ENCODE measurements at places on chromosomes 6 and 20. TPM values are rescaled to one million over a fixed set of nuclear protein-coding genes. Genes with fewer than 3 reads are reported as not detected.
A peak's percentile ranks its signal among the peaks of the same experiment; 100 is the strongest.

DNA sequence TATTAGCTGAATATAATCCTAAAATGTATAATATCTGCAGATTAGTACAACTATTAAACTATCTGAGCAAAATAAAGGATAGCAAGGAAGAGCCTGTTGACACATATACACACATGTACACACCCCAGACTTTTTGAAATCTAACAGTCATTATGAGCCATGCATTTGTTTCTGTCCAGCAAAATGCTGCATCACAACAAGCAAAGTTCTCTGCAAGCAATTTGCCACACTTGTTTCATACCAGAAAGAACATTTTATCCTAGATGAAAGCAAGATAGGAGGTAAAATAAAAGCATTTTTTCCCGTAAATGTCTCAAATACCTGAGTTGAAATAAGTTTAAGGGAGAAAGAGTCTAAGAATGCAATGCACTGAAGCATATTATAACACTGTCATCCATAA lies 145.2 kb downstream of the COL21A1 start:
- no peak for DNase-seq

- DNase-seq, result no peak
Measured at GRCh38 chr6:124888581-124889371, 73.5 kb upstream of the RNF217 start.

DNA sequence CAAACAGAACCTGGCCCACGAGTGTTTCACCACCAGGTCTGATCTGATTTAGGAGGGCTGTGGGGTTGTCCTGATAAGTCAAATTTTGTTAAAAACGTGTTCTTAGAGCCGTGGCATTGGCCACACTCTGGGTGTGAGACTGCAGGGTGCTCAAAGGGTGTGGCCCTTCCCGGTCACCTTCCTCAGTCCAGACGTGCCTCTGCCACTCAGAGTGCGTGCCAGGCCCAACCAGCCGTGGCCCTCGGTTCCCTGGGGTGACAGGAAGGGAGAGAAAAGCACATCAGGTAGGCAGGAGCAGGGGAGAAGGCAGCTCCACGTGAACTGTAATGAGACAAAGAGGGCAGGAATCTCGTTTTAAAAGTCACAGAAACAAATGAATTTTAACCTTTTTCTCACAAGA lies 115.4 kb downstream of the FAM120B start:
- no peak for DNase-seq

GRCh38 chr20:54479138-54479906 lies 3.9 kb downstream of the DOK5 start:
- DNase-seq, result no peak

DNA sequence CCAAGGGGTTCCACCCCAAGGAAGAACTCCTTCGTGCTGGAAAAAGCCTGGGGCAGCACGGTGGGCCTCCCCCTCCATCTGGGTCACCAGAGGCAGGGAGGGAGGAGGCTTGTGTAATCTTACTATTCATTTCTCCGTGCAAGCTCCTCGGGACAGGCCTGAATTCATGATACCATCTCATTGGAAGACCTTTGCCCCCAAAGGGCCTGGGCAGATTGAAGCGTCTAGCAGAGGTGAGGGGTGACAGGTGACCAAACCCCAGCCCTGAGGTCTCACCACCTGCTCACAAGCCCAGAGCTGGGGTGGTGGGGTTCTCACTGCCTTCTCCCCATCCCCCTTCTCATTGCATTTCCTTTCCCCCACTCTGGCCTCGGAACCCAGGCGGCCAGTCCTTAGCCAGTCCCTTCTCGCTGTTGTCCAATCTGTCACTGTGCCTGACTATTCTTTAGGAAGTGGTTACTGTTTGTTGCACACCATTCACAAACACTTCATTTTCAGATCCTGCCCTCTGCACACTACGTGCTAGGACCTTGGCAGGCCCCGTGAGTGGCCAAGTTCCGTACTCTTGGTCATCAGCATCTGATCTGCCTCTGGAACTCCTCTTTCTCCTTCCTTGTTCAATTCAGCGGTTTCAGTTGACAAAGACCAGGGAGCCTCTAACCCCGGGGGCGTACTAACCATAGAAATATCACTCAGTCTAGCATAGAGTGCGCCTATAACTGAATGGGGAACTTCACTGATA lies 137.1 kb downstream of the LY86 start:
- DNase-seq, result no peak

DNA sequence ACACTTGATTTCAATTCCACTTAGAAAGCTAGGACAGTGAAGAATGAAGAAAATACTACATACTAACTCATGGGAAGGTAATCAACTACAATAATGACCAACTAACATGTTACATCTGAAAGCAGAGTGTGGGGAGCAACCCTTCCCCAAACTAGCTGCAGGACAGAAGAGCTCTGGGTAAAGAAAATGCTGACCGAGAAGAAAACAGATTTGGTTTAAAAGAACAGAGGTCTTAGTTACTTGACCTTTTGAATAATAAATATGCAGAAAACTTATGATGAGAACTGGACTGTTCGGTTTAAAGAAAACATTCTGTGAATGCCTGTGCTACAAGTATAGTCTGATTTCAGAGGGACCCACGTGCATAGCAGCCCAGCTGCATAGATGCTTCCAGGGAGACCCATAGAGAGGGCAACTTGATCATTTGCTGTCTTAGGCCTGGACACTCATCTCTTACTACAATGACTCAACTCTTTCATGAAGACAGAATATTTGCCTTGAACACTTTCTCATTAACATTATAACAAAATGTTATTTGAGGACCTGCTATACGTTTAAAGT lies 53.5 kb downstream of the RALGAPA2 start:
- DNase-seq, result no peak

- no peak for DNase-seq
Measured at GRCh38 chr6:114024746-114025145, 53.8 kb upstream of the HDAC2 start.

DNA sequence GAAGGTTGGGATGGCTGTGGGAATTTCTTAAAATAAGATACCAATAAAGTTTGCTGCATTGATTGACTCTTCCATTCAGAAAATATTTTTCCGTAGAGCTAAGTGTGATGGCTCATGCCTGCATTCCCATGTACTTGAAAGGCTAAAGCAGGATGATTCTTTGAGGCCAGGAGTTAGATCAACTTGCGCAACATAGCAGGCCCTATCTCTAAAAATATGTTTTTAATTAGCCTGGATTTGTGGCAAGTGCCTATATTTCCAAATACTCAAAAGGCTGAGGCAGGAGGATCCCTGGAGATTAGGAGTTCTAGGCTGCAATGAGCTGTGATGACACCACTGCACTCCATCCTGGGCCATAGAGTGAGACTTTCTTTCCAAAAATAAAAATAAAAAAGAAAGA lies 431.2 kb upstream of the PTCHD4 start:
- DNase-seq, result no peak

DNA sequence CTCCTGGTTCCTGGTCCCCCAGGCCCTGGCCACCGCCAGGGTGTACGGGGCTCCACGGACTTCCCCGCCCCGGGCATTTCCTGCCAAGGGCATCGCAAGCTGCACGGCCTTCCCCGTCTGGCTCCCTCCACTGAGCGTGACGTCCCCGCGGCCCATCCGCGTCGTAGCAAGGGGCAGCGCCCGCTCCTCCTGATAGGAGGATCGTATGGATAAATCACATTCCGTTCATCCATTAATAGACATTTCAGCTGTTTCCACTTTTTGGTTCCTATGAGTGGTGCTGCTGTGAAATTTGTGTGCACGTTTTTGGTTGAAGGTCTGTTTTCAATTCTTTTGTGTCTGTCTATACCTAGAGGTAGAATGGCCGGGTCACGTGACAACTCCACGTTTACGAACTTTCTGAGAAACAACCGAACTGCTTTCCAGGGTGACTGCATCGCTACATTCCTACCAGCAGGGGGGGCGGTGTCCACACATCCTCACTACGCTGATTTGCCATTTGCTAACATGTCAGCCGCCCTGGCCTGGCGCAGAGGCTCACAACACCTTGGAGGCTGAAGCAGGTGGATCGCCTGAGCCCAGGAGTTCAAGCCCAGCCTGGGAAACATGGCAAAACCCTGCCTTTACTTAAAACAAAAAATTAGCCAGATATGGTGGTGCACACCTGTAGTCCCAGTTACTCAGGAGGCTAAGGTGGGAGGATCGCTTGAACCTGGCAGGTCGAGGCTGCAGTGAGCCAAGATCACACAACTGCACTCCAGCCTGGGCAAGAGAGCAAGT lies 37.7 kb downstream of the KCNQ2 start:
- peak; percentile 36 for DNase-seq

DNA sequence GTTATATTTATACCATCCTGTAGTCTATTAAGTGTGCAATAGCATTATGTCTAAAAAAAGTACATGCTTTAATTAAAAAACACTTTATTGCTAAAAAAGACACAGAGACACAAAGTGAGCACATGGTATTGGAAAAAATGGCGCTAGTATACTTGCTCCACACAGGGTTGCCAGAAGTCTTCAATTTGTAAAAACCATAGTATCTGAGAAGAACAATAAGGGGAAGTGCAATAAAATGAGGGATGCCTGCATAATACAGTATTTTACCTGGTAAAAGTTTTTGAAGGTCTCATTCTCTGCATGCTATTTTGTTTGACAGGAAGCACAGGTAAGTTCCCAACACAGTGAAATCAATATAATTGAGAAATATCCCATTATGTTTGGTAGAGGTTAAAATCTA lies 1.6 kb downstream of the NOX3 start:
- no peak for DNase-seq

DNA sequence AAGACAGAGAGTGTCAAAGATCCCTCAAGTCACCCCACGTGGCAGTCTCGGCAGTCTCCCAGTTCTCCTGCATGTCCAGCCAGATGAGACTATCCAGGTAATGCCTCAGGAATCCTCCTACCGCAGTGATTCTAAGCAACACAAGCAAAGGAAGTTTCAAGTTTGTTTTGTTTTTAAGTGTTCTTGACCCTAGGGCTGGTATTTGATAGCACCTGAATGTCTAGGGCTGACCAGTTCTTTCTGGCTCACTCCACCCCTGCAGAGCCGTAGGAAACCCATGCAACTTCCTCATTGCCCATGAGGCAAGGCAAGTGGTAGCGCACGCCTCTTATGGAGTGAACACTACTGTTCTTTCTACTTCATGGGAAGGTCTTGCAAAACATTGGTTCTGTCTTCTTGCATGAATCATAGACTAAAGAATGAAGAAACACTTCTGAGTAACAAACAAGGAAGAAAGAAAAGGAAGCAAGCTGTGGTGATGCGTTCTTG lies 24.8 kb upstream of the FOXQ1 start:
- DNase-seq, result no peak

DNA sequence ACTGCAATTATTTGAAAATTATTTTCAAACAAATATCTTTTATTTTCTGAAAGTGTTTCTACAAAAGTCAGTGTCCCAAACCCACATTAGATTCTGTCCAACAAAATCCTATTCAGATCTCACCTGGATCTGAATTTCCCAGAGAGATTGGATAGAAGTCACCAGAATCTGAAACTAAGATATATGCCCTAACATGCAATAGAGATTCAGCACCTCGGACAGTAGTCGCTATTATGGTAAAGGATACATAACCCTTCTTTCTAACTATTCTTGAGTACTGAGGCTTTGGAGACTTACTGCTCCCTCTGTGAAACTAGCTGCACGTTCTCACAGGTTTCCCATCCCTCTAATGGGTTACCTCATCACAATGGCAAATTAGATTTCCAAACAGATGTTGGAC lies 151.4 kb downstream of the ID4 start:
- no peak for DNase-seq

- no peak for DNase-seq
Measured at GRCh38 chr20:17631576-17632319, 50.3 kb downstream of the RRBP1 start.

- DNase-seq, result no peak
Measured at GRCh38 chr20:36555248-36555647, 13.9 kb downstream of the MYL9 start.

DNA sequence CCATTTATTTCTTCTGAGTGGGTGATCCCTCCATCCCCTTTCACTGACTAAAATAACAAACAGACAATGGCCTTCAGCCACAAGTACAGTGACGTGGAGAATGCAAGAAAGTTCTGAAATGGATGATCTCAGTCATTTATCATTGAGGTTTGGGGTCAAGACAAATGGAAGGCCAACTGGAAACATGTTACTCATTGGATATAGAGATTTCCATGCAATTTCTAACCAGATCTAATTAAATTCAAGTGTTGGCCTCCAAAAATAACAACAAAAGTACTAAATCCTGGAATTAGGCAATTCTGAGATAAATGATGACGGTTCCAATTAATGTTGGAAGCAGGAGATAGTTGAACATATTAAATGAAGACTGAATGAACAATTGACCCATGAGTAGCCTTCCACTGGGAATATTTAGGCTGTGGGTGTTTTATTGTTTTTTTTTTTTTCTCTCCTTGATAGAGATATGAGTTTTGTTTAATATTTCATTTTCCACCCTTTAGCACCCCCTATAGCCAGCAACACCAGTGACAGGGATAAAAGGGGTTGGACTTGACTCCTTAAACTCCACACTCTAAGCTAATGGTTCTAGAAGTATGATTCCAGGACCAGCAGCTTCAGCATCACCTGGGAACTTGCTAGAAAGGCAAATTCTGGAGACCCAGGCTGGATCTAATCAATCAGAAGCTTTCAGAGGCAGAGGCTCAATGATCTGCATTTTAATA lies 112.8 kb downstream of the BCAS1 start:
- DNase-seq, result no peak

GRCh38 chr20:31925631-31926030 lies 26.2 kb downstream of the PDRG1 start:
- no peak for DNase-seq

DNA sequence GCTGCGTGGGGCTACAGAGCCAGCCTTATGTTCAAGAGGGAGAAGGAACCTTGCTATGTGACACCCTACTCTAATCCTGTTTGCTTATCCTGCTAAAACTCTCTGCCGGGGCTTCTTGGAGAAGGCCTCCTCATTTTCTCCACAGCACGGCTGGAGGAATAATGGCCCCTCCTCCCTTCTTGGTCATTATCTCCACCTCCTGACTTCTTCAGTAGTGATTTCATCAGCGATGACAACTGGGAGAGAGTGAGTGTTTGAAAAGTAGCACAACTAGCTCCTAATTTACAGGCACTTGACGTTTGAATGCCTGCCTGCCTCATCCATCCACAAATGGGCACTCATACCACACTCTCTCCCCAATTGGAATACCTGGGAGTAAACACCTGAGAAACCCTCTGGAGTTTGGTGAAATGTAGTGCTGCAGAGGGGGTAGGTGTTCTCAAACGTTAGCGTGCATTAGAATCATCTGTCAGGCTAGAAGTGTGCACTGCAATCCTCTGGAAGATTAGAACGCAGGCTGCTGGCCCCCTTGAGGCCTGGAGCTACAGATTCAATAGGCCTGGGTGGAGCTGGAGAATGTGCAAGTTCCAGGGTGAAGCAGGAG lies 148.5 kb downstream of the FOXC1 start:
- no peak for DNase-seq

DNA sequence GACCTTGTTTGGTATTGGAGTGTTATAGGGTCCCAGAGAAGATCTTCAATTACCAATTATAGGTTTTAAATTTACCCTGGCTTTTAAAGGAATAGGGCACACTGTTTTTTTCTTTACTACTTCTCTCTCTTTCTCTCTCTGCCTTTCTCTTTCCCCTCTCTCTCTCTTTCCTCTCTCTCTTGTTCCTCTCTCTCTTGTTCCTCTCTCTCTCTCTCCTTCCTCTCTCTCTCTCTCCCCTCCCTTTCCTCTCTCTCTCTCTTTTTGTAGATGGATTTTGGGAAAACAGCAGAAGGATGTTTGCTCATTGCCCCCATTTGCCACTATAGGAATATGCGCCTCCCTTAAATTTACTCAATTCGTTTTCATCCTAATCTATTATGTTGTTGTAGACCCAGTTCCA lies 45.2 kb downstream of the TBX18 start:
- no peak for DNase-seq

- DNase-seq, result no peak
Measured at GRCh38 chr6:7144872-7145584, 37.3 kb downstream of the RREB1 start.

The ATP9A gene
- total RNA-seq, result 37.9 TPM

The C6orf118 gene
- not detected for total RNA-seq

The GTSF1L gene
- total RNA-seq, result not detected

The TBXT gene
- total RNA-seq, result not detected

The KIF6 gene
- total RNA-seq, result not detected
